ENCODE measurements at places on chromosomes 4 and X.

GRCh38 chr4:89419111-89419695 lies 111.6 kb upstream of the GPRIN3 start:
- DNase-seq: no peak

DNA sequence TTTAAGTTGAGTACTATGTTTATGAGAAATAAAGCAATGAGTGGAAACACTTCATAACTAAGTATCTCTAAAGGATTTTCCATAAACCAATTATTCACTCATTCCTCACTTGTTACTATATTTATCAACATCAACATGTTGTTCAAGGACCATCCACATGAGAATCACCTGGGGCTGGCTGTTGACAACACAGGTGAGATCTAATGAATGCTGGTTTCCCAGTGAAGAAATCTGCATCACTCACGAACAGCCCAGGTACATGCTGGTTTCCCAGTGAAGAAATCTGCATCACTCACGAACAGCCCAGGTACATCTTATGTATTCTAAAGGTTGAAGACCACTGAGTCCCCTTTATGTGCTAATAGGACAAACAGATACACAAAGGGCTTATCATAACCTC lies 32.5 kb downstream of the TSPAN5 start:
- no peak for DNase-seq

GRCh38 chr4:91325495-91325894 lies 978.3 kb upstream of the GRID2 start:
- no peak for DNase-seq

- no peak for DNase-seq
These were observed 496.9 kb upstream of the DIPK2B start for GRCh38 chrX:45697591-45697990.

DNA sequence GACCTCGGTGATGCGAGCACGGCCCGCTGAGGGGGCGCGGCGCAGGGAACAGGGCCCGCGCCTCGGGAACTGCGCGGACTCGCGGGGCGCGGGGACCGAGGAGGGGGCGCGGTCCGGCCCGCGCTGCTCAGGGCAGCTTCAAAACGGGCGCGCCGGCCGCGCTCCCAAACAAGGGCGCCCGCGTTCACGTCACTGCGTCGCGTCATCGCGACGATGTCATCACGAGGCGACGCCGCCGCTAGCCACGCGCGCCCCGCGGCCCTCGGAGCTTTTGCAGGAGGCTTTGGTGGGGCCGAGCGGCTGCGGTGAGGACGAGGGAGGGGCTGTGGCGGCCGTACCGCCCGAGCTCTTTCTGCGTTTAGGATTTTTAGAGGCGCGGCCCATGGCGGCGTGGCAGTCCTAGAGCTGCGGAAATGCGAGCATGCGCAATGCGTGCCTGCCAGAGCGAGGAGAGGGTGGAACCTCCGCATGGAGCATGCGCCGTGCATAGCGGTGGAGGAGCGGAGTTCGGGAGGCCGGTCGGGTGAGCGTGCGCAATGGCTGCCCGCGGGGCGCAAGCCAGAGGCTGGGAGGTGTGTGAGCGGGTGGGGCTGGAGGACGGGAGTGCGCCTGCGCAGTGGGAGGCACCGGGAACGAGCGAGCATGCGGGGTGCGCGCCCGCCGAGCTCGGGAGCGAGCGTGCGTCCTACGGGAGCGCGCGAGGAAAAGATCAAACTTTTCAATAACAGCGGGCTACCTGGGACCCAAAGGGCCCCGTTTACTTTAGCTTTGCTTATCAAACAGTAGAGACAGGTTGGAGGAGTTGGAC lies at the start of gene PPP2R3B:
Gene PPP2R3B, minus strand, starts transcription at position 140 of the 808 bp plus-strand sequence. CDS start 216 bp downstream, outside the sequence.
- peak; percentile 98 for DNase-seq

- no peak for DNase-seq
These were observed 18.5 kb upstream of the CXCL8 start for GRCh38 chr4:73721909-73722308.

GRCh38 chr4:152156442-152156841 lies 379.4 kb downstream of the FBXW7 start:
- DNase-seq: no peak

GRCh38 chr4:37760840-37761239 lies 65.6 kb upstream of the PGM2 start:
- no peak for DNase-seq

- no peak for DNase-seq
These were observed 156.3 kb downstream of the TMEM164 start for GRCh38 chrX:110159235-110159634.

- no peak for DNase-seq
These were observed 2.1 kb upstream of the CLCN3 start for GRCh38 chr4:169618286-169618685.

DNA sequence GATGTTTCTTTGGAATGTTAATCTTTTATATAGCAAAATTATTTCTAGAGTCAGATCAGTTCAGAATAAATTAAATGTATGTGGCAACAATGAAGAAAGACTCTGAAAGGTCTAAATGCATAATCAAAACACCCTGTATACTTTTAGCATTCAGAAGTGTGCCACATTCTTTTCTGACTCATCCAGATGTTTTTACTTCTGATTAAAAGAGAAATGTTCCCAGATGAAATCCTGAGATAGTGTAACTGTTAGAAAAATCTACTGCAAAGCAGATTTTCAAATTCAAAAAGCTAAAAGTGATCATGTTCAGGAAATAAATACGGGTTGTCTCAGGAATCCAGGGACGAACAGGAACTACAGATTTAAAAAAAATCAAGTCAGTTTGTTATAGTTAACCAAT lies 241.4 kb downstream of the GRIA3 start:
- no peak for DNase-seq

DNA sequence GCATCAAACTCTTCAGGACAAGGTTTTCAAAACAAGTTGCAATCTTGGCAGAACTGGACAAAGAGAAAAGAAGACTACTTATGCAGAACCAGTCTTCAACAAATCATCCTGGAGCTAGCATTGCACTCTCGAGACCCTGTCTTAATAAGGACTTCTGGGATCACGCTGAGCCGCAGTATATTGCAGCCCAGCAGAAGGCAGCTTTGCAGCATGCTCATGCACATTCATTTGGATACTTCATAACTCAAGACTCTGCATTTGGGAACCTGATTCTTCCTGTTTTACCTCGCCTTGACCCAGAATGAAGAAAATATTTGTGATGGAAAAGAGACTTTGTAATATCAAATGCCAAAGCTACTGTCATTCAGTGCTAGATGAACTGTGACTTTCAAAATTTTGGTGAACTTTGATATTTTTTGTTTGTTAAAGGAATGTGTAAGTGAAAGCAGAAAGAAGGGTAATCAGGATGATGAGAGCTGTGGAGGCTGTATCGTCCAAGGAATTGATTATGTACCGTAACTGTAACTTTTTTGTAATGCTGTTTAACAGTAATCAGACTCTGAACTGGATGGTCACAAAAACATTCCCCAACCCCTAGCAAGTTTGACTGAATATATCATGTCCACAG lies 27.2 kb downstream of the HSPA4L start:
- DNase-seq: no peak

GRCh38 chrX:70336767-70337166 lies 46.9 kb downstream of the KIF4A start:
- no peak for DNase-seq

GRCh38 chr4:72489267-72489666 lies 79.8 kb downstream of the ADAMTS3 start:
- no peak for DNase-seq

- no peak for DNase-seq
These were observed 17.3 kb upstream of the SASH3 start for GRCh38 chrX:129762448-129762847.

- DNase-seq: no peak
These were observed 31.4 kb upstream of the FAM241A start for GRCh38 chr4:112113864-112114263.

DNA sequence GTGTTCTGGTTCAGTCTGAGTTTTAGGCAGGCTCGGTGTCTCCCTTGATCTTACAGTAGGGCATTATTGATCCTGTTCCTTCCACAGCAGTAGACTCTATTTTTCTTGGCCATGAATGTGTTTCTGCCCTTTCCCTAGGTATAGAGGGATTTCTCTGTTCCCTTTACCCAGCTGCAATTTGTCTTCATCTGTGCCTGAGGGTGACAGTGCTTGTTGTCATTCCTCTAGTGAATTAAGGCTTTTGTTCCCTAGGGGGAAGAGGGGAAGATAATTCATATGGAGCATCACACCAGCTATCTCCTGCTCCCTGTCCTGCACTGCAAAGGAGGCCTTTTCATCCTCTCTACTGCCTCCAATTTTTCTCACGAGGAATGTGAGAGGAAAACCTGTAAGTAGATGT lies 39.7 kb upstream of the CXorf51A start:
- no peak for DNase-seq

DNA sequence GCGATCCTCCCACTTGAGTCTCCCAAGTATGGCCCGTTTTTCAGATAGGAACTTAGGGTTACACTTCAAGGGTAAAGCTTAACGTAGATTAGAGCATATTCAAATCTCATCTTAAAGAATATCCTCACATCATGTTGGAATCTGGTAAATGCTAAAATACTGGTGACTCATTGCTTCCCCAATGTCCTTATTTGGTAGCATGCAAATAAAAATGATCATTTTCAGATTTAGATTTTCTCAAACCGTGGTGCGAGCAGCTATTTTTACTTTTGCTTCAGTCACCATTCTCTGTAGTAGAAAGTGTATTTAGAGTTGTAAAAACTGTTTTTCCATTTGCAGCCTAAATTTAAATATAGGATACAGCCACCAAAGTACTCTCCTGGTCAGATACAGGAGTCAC lies 101.5 kb upstream of the MAML3 start:
- DNase-seq: no peak

GRCh38 chr4:114284629-114285028 lies 305.2 kb upstream of the ARSJ start:
- DNase-seq: no peak

DNA sequence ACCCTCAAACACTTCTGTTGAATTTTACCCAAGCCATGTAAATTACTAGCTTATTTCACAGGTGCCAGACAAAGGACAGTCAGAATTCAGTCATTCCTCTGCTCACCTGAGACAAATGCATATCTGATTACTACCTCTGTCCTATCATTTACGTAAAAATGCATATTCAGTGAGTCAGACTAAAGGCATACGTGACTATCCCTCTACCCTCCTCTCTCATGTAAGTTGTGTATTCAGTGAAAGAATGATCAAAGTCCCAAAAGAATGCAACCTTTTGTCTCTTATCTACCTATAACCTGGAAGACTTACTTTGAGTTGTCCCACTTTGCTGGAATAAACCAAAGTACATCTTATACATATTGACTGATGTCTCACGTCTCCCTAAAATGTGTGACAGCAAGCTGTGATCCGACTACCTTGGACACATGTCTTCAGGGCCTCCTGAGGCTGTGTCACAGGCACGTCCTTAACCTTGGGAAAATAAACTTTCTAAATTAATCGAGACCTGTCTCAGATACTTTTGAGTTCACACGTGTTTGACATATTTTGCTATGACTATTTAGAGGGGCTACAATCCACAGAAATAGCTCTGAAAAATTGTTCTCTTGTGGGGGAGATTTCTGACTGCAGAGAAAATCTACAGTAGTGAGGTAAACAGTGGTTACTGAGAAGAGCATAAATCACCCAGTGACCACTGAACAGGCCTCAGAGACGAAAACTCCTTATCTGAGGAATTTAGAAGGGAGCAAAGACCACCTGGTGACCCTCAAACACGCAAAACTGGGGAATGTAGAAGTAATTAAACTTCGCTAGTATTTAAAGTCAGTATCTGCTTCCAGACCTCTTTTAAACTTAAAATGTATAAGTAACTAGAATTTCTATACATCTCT lies 1575.8 kb downstream of the STIM2 start:
- no peak for DNase-seq

DNA sequence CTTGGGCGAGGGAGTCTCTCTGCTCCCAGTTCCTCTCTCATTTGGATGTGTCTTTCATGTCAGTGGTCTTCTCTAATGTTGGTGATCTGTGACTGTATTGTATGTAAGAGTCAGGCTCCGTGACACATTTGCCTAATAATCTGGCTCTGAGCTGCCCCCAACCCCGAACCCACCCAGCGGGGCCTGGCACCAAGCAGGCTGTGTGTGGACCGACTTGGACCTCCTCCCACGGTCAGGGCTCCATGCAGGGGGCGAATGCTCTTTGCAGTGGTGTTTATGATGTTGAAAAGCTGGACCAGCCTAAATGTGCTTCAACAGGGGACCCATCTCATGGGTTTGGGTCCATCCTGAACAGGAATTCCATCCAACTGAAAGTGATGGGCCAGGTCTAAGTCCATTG lies 47.0 kb upstream of the ADRA2C start:
- DNase-seq: no peak

- no peak for DNase-seq
These were observed 21.2 kb downstream of the ARHGAP10 start for GRCh38 chr4:147753047-147753446.

DNA sequence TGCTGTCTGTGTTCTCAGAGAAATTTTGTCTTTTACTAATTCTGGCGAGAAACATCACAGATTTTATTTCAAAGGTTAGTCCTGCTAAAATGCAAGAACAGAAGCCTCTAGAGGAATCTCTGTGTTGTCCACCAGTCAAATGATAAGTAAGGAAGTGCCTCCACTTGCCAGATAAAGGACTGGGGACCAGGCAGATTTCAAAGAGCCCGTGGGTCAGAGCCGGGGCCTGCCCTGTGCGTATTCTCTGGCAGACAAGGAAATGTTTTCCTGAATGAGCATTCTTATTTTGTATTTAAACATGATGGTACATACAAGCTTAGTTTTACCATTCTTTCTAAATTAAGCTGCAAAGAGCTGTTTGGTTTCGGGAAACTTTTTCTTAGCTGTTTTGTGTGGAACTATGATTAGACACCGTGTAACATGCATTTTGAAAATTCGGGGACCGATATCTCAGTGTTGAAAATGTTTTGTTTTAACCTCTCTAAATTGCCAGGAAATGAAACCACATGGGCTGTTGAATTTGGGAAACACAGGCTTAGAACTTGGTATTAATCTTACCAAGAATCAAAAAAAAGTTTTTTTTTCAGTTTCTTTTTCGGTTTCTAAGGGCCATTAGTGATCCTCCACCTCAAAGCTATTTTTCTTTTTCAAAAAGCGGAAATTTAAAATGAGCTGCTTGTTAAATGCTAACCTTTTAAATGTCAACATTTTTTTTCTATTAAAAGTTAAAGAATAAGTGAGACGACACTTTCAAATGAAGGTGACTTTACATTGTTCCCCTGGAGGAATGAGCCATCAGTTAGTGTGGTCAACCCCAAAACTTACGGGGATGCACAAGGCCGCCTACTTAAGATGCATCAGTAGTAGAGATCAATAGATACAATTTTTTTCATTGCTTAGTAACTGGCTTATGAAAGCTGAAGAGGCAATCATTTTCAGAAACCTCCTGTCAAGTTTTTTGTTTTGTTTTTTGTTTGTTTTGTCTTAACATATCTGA lies 89.6 kb upstream of the MTM1 start:
- peak; percentile 18 for DNase-seq

DNA sequence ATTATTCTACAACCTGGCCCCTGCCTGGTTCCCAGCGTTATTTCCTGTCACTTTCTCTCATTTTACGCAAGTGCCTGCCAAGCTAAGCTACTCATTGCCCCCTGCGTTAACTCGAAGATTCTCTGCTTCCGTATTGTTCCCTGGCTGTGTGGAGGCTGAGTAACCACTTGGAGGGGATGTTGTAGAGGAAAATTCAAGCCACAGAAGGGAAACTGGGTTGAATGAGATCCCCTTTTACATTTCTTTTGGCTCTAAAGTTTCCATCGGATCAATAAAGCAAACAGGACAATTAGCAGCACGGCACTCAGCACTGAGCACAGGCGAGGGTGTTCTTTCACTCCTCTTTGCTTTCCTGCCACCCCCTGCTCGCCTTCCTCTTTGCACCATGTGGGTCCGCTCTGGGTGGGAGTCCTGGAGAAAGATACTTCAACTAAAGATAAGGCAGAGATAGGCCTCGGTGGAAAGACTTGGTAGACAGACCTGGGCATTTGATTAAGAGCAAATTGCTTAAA lies 4.2 kb upstream of the TMSB4X start:
- DNase-seq: no peak

- DNase-seq: no peak
These were observed 182.8 kb downstream of the LARP7 start for GRCh38 chr4:112819729-112820128.

Measured in stimulated activated CD4-positive, alpha-beta T cell treated with anti-CD3 and anti-CD28 coated beads, Interleukin-2, amount 100 ng/mL, for 24 hours (primary cell).